Fibroblast of skin of scalp (primary cell): ENCODE measurements at places on chromosomes 5 and 9.

GRCh38 chr5:109511980-109512734 is 102.4 kb upstream of the PJA2 start:
- no peak for DNase-seq

DNA sequence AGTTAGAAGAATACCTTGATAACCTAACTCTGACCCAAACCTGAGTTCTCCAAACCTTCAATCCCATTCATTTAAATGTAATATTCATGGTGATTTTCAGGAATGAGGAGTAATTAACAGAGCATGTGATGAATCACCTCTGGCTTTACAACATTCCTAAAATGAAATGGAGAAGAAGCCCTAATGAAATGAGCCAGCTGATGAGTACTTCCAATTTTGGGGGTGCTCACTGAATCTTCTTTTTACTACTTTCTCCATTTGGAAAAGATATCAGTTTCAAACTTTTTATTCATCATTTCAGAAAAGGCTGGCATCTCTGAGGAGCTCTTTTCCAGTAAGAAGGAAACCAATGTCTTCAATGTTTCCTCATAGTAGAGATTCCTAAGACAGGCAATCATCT is 2.9 kb upstream of the SPINK5 start:
- no peak for DNase-seq

DNA sequence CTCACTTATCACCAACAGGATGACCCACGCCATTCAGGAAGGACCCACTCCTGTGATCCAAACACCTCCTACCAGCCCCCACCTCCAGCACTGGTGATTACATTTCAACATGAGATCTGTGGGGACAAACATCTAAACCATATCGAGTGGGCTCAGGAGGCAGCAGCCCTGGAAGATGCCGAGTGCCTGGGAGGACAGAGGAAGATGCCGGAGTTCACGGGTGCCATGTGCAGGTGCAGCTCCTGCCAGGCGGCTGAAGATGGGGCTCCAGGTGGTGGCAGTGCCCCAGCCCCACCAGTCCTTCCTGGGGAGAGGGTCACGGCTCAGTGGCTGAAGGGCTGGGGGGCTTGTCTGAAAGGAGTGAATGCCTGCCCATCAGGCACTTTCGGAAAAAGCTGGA is 6.1 kb upstream of the CEP72 start:
- DNase-seq, result no peak

GRCh38 chr5:79795764-79796398 is 106.2 kb downstream of the CMYA5 start:
- peak; percentile 49 for DNase-seq

- peak; percentile 36 for DNase-seq
Measured at GRCh38 chr9:100587375-100587774, 9.5 kb downstream of the CAVIN4 start.

DNA sequence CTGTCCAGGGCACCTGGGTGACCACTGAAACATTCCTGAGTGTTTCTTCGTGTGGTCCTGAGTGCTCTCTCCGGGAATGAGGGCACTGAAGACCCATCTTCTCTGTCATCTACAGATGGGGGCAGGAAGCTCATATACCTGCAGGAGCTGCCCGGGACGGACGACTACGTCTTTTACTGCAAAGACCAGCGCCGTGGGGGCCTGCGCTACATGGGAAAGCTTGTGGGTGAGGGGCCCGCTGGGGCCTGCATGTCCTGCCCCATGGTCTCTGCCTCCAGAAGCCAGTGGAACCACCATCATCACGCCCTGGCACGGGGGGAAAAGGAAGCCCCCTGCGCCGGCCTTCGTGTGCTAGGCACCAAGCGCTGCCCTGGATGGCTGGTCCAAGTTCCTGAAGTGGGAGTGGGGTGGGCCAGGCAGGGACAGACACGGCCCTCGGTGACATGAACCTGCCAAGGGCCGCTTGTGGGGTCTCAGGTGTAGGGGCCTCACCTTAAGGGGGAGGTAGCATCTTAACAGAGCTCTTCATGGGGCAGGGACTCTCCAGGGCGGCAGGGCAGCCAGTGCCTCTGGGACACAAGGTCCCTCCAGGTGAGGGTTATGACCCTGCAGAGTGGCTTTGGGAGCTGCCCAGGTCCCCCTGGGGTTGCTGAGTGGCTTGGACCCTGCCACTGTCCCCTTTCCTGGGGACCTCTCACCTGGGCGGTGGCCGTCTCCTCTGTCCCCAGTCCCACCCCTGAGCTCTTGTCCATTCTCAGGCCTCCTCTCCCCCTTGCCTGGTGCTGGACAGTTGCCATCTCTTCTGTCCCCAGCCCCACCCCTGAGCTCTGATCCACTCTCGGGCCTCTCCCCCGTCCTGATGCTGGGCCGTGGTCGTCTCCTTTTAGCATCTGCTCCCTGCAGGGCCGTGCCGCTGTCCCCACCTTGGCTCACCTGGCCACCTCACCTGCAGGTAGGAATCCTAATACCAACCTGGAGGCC is 2.1 kb downstream of the OBP2A start:
- DNase-seq, result no peak

DNA sequence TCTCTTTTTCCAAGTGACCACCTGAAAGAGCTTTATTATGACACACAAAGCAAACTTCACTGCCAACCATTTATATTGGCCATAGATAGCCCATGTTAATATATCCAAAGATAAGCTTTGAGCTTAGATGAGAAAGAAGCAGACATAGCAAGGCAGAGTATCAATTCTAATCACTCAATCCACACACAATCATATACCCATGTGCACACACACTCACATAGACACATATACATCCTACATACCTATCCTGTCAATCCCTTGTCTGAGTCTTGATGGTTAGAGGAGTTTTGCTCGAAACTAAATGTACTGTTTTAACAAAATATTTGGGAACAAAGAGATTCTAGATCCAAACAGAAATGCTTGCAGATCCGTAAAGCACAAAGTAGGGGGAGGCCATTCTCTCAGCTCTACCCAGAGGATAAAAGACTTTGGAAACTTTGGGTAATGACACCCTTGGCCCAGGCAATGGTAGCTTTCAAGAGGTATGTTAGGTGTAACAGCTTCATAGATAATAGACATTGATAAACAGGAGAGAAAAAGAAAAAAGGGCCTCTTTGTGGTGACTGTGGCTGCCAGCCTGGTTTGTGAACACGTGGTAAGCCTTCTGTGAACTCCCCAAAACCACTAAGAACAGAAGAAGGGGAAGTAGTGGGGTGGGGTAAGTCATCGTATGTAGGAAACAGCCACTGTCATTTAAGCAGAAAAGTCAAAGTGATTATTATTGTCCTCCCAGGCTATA is 121.6 kb downstream of the TLR4 start:
- DNase-seq, result no peak

GRCh38 chr9:95645992-95646391 is 129.2 kb upstream of the PTCH1 start:
- no peak for DNase-seq

- DNase-seq, result no peak
Measured at GRCh38 chr5:168578538-168579487, at the start of gene PANK3. TSS of gene PANK3 (minus strand) at chr5:168579368. CDS start at chr5:168579283, 85 bp downstream.

- peak; percentile 5 for DNase-seq
Measured at GRCh38 chr9:92094655-92095054, 20.6 kb downstream of the SPTLC1 start.

DNA sequence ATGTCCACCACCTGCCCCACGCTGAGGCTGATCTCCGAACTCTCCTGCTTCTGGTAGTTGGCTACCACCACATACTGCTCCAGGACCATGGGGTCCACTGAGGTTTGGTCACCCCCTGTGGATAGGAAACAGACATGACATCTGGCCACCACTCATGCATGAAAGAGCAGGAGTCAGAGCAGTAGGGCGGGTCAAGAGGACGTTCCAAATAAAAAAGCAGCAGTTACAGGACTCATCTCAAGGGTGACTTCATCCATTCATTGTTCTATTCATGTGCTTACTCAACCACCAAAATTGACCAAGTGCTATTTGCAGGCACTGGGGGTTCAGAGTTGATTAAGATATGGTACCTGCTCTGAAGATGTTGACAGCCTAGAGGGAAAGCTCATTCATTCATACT is 79.2 kb upstream of the UBTD2 start:
- no peak for DNase-seq

DNA sequence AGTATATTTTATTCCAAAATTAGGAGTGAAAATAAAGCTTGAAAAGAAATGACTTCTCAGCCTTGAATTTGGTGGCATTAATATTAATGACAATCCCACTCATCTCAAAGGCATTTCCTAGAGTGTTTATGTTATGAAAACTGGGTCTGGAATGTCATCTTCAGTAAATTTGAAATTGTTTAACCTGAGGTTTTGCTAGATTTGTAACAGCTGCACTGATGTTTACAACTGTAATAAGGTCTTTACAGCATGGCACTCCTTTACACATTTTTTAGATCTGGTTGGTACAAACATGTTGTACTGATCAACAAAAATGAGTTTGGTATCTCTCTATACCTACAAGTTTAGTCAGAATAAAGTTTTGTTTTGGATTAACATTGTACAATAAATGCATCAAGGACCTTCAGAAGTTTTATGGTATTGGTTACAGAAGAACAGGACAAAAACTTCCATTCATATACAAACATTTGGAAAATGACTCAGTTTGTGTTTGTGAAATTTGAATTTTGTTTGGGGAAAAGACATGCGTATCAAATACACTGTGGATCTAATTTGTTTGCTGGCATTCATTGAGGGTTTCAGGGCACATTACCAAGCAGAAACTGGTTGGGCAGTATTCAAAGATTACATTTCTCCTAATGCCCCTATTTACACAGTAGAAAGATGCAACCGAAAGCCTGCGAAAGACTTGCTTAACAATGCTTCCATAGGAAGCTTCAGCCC is 11.6 kb downstream of the FANCC start:
- peak; percentile 55 for DNase-seq

DNA sequence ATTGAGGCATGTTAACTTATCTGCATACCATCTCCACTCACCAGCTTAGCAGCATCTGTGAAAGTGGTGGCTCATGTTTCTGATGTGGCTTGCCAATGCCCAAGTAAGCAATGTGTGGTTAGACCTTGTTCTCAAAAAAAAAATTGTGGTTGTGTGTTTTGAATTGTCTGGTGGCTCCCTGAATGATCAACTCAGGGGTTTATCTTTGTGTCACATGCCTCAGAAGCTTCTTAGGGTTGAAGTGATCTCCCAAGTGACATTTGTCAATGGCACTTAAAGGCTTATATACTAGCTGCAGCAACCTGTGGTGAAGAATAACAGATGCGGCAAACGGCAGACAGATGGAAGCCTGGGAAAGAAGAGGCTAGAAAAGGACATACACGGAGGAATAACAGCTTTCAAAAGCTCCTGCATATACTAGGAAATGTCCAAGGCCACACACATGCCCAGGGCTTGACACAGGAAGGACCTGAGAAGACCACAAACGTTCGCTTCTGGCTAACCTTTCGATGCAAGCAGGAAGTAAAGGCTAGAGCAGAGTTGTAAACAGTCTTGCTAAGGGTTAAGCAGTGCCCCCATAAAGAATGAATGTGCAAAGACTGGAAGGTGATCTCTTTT is 42.2 kb upstream of the FSD1L start:
- peak; percentile 13 for DNase-seq

DNA sequence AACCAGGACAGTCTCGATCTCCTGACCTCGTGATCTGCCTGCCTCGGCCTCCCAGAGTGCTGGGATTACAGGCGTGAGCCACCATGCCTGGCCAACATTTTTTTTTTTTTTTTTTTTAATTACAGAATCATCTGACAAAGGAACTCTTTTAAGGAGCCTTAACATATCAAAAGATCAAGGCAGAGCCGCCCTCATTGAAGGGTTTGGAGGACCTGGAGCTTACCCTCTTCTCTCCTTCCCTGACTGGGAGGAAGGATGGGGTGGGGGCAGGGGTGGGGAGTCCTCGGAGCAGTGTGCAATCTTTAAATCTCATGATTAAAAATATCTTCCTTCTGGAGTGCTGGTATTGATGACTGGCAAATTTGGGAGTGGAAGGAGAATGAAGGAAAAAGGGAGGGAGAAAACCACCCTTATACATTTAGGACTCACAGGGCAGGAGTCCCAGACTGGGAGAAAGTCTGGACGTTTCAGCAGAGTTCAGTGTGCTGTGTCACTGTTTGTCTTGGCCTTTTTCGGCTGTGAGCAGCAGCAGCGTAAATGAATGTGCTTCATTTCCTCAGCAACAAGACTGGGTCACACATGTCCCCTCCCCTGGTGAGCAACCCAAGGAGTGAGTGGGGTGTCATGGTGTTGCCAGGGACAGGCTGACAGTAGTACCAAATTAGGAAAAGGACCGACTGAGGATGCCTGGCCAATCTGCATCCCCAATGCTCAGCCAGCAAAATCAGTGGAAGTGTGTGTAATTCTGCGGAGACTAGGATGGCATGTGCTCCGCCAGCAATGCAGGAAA is 115.3 kb upstream of the BNC2 start:
- peak; percentile 92 for DNase-seq

DNA sequence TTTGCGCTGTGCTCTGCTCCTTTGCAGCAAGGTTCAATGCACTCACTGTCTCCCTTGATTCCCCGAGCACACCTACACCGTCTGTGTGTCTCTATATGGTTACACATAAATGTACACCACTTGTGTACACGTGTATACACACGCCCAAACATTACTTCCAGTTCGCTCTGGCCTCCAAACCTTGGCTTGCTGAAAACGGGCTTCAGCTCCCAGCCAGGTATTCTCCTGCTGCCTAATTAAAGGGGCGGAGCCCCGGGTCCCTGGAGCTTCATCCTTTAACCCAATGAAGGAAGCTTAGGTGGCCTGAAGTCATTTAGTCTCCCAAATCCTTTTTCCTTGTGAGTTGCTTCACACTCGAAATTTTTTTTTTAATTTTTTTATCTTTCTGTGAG is 4.6 kb downstream of the ISL1 start:
- no peak for DNase-seq

DNA sequence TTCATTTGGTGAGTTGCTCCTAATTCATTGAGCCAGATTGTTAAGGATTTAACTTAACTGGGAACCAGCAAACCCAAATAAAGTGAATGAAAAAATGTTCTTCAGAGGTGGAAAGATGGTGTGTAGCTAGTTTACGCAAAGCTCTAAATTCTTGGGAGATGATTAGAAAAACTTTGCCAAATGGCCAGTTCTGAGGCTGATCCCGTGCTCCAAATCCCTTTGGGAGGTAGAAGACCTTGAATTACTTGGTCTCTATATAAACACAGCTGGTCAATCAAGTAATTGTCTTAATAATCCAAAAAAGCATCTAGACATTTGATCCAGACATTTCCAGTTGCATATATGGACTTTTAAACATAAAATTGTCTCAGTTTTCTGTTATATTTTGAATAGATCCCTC is 11.4 kb downstream of the ACTL7B start:
- no peak for DNase-seq

DNA sequence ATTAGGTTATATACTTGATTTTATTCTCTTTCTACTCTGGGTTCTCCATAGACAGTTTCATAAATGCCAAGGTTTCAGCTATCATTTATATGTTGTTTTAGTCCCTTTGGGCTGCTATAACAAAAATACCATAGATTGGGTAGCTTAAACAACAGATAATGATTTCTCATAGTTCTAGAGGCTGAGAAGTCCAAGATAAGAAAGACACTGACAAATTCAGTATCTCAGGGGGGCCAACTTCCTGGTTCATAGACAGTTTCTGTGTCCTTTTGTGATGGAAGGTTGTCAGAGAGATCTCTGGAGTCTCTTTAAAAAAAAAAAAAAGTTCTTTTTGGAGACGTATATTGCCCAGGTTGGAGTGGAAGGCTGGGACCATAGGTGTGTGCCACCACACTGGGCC is 113.3 kb downstream of the SCAMP1 start:
- no peak for DNase-seq

- peak; percentile 25 for DNase-seq
Measured at GRCh38 chr5:143004361-143005145, 234.4 kb downstream of the ARHGAP26 start.

- no peak for DNase-seq
Measured at GRCh38 chr9:96080364-96080763, 204.9 kb downstream of the ERCC6L2 start.
